Effector CD8-positive, alpha-beta T cell (primary cell): ENCODE measurements at places on chromosomes 12 and 14.

GRCh38 chr14:35403114-35403602, 1.4 kb downstream of the NFKBIA start:
- peak; percentile 43 for DNase-seq

GRCh38 chr14:57390806-57391516, 575 bp downstream of the NAA30 start:
- DNase-seq = peak; percentile 48

GRCh38 chr12:111732786-111733185, 33.9 kb upstream of the ALDH2 start:
- DNase-seq = no peak

DNA sequence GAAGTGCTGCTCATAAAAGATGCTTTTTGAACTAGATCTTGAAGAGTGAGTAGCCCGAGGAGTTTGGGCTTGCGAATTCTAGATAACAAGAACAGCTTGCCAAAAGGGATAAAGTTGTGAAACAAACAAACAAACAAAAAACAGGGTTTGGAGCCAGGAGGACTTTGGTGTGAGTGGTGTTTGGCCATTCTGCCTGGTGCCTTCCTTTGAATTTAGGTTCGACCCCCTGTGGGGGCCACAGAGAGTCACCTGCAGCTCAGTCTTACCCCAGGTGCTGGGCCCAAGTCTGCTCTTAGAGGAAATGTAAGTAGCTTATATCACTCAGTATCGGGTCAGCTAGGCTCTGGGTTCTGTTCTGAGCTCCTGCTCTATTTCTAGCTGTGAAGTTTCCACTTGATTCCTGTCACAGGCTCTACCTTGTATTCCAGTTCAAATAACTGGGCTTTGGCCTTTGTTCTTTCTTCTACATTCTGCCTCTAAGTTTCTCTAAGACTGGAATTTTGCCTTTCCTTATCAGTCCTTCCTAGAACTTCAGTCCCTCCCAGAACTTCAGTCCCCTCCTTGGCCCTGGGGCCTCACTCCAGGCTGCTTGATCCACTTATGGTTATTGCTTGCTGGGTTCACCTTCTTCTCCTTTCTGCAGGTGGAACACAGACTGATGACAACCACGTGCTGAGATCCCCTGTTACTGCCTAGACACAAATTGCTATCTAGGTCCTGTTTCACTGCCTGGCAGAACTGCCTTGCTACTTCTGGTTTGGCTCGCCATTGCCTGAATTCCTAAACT, 20.5 kb upstream of the DUSP6 start:
- DNase-seq = no peak

DNA sequence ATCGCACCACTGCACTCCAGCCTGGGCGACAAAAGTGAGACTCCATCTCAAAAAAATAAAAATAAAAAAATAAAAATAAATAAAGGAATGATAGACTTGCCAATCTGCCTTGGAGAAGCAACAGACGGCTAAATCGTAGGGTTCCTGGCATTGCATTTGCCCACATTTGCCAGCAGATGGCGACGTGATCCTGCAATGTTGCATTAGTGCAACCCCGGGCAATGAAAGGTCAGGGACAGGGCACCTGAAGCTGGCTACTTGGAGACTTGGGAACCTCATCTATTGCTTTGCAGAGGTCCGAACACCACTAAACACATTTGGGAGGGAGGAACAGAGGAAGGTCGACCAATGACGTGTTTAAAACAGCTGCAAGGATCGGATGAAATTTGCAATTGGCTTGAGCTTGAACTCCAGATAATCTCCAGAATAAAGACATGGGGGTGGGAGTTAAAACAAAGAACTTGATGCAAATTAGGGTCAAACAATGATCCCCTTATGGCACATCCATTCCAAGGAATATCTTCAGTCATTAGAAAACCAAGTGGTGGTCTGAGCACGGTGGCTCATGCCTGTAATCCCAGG, 34.6 kb downstream of the SPRING1 start:
- peak; percentile 51 for DNase-seq

- DNase-seq = no peak
Measured at GRCh38 chr12:79692860-79693577, 2.3 kb upstream of the PAWR start.

DNA sequence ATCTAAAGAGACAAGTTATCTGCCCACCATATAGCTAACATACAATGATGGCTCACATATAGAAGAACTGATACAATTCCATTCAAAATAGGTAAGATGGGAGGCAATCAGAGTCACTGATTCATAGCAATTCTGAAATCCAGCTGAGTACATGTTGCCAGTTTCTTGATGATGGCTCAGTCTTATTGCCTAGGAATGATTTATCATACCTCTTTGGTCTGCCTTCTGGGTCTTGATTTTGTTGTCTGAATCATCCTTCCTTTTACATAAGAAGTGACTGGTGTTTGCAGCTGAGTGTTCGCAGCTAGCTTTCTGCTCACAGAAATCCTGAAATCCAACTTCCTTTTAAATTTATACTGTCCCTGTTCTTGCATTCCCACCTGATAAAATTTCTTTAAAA, 463.2 kb upstream of the MGAT4C start:
- no peak for DNase-seq

DNA sequence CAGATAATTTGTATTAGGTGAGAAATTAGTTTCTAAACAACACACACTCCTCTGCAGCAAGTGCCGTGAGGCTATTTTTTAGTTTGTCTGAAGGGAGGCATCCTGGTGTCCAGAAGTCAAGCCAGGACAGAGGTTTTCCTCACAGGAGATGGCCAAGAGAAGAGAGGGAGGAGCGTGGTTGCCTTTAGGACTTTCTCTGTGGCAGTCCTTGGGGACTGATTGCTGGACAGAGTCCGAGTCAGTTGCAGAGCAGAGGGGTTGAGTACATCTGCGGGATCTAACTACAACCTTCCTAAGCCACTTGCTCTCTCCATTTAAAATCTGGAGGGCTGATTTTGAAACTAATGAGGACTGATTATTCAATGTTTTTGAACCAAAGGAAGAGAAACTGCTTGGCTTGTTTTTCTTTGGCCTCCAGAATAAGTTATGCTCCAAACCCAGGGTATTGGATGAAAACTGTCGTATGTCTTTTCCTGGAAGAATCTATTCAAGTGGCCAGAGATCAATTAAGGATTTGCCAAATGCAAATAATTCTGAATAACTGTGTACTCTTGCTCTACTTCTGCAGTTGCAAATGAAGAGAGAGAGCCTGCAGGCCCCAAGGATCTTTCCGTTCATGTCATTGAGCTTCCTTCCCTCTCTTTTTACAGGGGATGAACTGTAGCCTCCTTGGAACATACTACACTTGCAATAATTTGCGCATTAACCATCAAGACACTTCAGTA, 1.2 kb downstream of the SLCO1C1 start:
- DNase-seq = no peak

DNA sequence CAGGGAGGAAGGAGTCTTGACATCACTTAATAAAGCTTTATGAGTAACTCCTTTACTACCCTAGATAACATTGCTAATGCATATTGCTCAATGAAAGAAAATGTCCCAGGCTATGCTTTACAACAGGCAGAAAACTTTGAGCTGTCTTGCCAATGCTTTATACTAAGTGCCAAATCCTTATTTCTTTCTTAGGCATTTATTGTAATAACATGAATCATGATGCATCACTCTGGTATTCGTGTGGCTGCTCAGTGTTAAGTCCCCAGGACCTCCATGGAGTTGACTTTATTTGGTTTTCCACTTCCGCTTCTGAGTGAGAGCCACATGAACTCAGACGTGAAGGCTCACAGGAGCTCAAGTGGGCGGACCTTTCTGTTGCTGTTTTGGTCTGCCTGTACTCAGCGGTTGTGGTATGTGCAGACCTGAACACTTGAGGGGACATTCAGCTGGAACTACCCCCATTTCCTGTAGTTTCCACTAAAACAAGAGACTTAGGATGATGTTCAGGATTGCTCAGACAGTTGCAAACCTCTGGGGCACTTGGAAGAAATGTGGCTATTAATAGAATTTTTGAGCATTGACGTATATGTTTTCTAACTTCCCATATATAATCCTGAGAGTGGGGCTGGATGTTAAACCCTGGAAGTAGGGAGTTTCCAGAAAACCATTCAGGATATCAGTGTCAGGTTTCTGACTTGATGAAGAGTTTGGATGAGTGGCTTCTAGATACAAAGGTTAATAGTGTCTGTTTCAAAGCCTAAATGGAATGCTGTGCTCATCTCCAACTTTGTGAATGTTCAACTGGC, 258.6 kb downstream of the MSRB3 start:
- no peak for DNase-seq

DNA sequence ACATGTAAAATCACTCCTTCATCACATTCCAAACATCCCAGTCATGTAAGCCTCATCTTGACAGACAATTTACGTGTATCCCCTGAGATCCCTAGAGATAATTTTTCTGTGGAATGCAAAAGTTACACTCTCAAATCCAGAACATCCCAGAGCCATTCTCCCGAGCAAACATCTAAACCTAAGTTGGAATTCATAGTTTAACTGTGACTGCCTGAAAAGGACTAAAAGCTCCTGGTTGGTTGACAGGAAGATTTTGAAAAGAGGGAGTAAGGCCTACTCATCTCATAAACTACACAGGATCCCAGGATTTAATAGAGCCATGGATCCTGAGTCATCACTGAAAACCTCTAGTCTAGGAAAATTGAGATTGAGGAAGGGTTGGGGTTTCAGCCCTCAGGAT, 123.6 kb downstream of the SCN8A start:
- no peak for DNase-seq

DNA sequence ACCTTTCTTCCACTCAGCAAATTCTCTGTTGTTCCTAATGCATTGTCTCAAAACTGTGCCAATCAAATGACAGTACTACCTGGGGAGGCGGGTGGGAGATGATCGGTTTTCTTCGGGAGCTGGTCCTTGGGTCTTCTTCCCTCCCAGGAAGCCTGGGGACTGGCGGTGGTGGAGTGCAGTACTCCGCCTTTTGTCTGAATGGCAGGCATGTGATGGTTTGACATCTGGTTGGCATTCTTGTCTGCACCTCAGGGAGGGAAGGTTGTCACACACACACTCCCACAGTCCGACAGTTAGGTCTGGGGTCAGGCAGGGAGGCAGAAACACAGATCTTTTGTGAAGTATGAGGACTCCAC, 114.8 kb downstream of the SNAPC1 start:
- DNase-seq = no peak
